ENCODE measurements at places on chromosomes 16 and 17.

DNA sequence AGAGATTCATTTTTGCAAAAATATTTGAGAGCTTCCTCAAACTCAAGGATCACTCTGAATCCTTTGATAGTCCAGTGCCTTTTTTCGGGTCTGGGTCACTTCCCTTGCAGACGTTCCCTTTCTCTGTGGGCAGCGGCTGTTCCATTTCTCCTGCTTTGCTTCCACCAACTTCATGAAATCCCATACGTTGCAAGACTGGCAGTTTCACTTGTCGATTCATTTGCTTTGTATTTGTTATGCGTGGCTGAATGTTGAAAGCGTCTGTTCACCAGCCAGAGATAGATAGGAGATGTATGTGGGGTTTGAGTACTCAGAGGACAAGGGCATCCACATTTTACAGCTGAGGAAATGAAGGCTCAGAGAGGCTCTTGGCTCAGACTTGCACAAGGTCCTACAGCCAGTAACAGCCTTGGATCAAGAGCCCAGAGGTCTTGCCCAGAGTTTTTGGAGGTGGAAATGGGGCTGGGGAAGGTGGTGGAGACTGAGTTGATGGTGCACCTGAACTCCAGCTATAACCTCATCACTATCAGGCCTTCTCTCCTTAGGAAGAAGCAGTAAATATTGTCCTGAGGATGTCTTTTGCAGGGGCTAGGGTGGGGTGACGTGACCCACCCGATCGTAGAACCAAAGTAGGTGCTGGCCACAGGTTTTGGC, 1.3 kb upstream of the CCDC102A start:
- peak; percentile 47 for DNase-seq

DNA sequence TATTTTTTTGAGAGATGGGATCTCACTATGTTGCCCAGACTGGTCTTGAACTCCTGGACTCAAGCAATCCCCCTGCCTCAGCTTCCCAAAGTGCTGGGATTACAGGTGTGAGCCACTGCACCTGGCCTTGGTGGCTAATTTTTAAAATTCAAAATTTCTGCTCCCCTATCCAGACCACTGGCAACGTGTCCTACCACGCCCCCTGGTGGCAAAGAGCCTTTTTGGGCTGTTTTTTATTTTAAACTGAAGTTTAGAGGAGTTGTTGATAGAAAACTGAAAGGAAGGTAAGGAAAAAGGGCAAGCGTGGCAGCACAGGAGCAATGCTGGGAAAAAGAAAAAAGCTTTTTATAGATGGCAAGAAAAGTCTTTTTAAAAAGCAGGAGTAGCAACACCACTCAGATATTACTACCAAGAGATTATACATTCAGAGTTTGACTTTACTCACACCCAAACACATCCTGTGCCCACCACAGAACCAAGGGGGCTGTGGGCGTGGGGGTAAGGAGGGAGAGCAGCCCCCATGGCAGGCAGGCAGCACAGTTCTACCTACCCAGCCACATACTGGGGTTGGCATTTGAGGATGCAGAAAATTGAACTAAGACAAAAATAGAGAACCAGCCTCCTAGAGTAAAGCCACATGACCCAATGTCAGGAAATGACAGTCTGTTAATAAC, 4.2 kb upstream of the MXRA7 start:
- peak; percentile 88 for DNase-seq

DNA sequence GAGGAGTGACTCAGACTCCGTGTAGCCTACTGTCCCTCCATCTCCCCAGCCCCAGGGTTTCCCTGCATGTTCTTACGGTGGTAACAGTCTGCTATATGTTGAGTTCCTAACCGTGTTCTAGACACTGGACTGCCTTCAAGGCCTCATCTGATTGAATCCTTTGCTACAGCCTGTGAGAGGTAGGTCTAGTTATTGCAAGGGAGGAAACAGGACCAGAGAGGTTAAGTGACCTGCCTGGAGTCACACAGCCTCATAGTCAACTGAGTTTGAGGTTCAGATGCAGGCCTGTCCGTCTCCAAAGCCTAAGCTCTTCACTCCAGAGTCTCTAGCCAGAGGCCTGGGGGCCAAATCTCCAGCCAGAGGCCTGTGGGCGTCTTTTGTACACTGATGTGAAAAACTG, 98.0 kb downstream of the SDR42E1 start:
- no peak for DNase-seq

GRCh38 chr16:49574826-49575225, 201.2 kb downstream of the C16orf78 start:
- no peak for DNase-seq

DNA sequence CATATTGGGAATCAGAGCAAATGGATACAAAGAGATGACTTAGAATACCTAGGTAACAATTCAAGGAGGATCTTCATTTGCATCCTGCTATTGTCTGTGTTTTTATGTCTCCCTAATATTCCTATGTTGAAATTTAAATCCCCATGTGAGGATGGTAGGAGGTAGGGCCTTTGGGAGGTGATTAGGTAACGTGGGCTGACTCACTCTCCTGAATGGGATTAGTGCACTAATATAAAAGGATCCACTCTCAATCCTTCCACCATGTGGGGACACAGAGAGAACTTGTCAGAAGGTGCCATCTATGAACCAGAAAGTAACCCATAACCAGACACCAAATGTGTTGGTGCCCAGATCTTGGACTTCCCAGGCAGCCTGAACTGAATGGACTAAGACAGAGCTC, 83.4 kb downstream of the CDH8 start:
- no peak for DNase-seq

- DNase-seq: peak; percentile 57
Observed at GRCh38 chr17:83190004-83190385, 110.6 kb downstream of the METRNL start.

GRCh38 chr17:27602721-27603420, 28.1 kb upstream of the LGALS9 start:
- peak; percentile 90 for DNase-seq

- DNase-seq: no peak
Observed at GRCh38 chr17:63445954-63446752, at the start of gene CYB561. CYB561 (minus strand) TSS chr17:63446306; CDS start chr17:63437547, 8,759 bp downstream.

DNA sequence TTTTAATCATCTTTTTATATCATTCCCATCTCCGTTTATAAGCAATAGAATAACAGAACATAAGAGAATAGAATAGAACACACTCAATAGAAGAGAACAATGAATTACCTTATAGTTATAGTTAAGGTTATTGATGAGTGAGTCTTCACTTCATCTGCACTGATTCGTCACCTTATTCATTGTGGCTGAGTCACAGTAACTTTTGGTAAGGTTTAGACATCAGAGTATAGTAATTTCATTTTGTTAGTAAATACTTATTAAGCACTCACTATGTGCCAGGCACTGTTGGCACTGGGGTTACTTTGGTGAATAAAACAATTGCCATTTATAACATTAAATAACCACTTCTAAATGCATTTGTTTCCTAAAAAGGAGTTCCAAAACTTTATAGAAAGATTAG, 22.5 kb downstream of the PHKB start:
- DNase-seq: no peak
